ENCODE measurements at places on chromosomes 6 and 20.

DNA sequence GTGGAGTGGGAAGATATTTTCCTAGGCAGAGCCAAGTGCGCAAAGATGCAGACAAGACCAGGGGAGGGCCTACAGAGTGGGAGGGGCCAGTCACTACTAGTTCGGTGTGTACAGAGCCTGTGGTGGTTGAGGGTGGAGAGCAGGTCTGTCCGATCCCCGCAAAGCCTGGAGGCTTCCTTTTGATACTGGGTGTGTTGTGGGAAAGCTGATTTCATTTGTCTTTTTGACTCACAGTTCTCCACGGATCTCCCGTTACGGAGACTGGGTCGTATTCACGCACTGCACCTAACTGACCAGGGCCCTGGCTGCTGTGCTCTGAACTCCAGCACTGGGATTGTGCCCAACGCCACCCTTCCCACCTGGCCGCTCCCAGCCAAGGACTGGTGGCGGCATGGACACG lies 1.4 kb upstream of the TIAM2 start:
- no peak for DNase-seq

GRCh38 chr6:10511477-10511876 lies 9.7 kb upstream of the GCNT2 start:
- no peak for DNase-seq

GRCh38 chr6:28789553-28790083 lies 134.2 kb downstream of the TRIM27 start:
- no peak for DNase-seq

- no peak for DNase-seq
These were observed 63.0 kb upstream of the CD2AP start for GRCh38 chr6:47414423-47415167.

DNA sequence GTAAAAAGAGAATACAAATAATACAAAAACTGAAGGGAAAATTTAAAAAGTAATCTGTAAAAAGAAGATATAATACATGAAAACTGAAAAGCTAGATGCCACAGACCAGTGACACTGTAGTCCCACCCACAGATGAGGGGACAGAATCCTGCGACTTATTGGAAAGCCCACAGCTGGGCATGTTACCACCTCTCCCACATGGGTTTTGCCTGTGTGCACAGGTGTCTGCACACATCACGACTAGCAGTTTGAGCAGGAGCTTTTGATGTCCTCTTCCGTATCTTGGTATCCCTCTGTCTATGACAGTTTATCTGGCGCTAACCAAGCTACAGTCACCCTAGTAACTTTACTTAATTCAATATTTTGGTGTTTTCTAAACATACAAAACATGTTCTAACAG lies 291.1 kb upstream of the EXOC2 start:
- no peak for DNase-seq

DNA sequence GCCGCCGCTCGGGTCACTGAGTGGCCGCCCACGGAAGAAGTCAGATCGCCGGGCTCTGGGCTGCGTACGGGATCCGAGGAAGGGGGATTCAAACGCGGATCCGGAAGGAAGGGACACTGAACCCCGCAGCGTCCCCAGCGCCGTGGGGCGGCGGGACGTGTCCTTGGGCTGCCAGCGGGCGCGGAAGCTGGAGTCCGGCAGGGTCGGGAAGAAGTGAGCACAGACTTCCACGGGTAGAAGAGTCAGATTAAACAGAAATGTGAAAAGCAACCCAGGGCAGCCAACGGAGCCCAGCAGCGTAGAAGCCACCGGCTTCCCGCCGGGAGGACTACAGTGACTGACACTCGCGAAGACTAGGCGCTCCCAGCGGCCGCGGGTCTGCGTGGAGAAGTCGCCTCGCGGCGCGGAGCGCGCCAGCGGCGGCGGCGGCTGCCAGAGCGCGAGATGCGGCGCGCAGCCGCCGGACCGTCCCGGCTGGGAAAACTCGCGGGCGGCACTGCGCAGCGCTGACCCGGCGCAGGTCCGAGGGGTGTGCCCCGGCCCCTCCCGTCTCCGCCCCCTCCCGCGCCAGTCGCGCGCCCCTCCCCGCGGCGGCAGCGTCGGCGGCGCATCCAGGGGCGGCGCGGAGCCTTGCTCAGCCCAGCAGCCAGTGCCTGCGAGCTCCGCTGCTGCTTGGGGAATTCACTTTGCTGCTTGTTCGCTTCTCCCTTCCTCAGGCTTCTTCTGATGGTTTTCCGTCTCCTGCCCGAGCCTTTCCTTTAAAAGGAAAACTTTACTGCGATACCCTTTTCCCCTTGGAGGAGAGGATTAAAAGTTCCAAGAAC lies at the start of gene SAMD5:
SAMD5 (plus strand) TSS at position 649 of the 824 bp plus-strand sequence. CDS start 239 bp downstream, outside the sequence.
- no peak for DNase-seq

GRCh38 chr20:44714102-44714700 lies 968 bp upstream of the CCN5 start:
- DNase-seq, result no peak

DNA sequence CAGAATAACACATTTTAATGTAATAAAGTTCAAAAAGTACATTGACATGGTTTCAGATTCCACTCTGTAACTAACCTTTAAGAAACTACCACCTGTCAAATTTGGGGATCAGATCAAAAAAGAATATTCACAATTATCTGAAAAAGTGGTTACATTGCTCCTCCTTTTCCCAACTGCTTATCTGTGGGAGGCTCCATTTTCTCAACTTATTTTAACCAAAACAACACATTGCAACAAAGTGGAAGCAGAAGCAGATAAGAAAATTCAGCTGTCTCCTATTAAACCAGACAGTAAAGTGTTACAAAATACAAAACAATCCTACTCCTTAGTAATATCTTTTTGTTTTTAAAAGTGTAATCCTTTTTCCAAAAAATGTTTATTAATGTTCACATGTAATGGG lies 61.4 kb downstream of the PDSS2 start:
- no peak for DNase-seq

DNA sequence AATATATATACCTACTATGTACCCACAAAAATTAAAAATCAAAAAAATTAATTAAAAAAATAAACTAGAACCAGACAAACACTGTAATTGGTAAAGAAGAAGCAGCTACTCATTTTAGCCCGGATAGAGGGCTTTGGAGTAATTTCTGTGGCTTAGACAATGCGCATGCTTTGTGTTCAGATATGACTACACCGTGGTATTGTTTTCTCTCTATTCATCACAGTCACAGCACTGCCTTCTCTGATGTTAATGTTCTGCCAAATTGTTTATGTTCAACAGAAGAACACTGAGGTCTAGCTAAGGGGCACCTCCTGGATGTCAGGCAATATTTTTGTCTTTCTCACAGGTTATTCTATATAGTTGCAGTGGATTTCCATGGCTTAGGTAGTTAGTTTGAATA lies 77.5 kb upstream of the GJE1 start:
- no peak for DNase-seq

DNA sequence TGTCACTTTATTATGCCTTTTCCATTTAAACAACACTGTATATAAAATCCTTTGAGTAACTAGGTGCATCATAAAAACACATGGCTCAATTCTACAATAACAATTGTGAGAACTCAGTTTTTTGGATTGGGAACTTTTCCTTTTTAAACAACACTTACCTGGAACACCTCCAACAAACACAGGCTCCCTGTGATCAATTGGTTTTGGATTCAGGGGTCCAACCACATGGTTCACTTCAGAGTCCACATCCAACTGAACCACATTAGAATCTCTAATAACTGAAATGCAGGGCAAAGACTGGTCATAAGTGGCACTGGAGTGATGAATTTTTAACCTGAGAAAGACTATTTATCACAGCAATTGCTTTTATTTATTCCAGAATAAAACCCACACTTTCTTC lies 26.5 kb downstream of the FAM229B start:
- DNase-seq, result no peak

- DNase-seq, result no peak
These were observed 1.1 kb upstream of the FGD2 start for GRCh38 chr6:37004044-37004980.

DNA sequence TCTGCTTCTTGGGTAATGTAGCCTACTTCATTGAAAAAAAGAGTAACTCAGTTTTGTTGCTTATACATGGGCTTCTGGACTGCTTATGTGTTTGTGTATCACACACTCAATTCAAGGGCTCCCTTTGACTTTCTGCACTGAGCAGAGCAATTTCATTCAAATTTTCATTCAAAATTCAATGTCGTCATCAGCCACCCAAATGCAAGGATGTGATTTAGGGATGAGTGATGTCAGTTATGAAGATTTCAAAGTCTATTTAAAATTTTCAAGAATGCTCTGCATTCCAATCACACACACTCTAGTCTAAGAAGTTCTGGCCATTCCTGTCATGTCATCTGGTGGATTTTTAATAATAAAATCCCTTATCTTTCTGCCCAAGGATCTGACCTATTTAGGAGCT lies 344.5 kb upstream of the ZFP64 start:
- no peak for DNase-seq

DNA sequence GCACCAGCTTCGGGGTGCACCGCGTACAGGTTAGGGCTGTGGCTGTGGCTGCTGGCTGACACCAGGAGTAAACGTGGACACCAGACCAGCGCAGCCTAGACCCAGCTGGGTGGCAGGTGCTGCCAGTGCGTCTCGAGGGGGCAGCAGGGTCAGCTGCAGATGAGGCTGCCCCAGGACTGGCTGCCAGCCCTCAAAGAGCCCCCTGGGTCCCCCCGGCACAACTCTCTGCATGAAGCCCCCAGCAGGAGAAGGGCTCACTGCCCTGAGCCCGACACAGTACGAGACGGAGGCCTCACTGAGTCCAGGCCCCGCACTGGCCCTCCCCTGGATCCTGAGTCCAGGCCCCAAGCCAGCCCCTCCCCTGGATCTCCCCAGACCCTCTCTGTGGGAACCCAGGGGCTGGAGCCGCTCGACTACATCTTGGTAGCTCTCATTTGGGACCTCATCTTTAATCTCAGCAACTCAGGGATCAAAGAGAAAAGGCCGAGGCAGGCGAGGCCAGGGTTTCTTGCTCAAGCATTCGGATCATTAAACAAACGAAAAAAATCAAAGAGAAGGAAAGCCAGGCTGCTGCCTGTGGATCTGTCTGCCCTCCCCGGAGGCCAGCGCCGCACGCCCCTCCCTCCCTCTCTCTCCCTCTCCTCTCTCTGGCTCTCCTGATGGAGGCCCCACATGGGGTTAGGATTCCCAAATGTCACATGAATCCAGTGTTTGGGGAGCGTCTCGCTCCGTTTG lies 7.0 kb upstream of the NKAIN4 start:
- DNase-seq, result no peak

- DNase-seq, result no peak
These were observed 413.2 kb downstream of the GJA1 start for GRCh38 chr6:121848523-121849255.

GRCh38 chr6:48743738-48744137 lies 632.7 kb upstream of the PTCHD4 start:
- no peak for DNase-seq

- DNase-seq, result no peak
These were observed 396.2 kb upstream of the SLC35B3 start for GRCh38 chr6:8831366-8832152.

DNA sequence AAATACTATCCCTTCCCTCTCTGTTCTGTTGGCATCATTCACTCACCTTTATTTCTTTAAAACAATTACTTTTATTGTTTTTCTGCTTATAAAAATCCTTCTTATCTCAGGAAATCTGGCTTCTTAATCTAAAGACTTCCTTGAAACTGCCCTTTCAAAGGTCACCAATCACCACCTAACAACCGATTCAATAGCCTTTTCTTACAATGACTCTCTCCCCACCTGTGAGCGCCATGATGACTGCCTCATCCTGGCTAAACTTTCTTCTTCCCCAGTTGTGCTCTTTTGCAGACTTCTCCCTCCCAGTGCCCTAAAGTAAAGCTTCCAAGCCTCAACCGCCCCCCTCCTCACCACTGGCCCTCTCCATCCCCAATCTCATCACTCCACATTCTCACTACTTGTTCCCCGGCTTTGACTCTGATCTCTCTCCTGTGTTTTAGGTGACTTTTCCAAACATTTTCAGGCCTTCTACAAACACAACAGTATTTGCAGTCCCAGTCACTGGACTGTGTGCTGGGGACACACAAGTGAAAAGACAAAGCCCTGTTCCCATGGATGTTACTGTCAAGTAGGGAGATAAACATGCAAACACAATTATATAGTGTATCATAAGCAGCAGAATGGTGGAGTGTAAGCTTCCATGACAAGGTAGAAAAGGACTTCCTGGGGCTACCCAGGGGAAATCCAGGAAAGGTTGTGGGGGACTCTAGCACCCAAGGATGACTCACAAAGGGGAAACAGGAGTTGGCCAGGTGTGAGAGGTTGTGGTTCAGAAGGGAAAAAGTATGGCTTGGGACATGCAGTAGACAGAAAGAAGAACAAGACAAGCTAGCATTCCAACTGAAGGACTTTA lies 12.8 kb downstream of the NHSL1 start:
- no peak for DNase-seq

DNA sequence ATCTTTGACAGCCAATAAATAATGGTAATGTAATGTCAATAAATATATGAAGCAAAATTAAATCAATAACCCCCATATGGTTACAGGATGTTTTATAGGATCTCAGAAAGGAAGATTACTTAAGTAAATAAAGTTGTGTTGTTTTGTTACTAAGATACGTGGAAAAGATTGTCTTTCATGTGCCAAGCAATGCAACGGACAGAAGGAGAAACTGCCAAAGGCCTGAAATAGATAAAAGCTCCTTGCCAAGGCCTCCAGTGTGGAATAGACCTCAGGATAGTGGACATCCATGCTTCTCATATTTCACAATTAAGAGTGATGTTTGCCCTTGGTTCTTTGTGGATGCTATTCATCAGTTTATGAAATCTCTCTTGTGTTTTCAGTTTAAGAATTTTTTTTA lies 16.4 kb upstream of the FNDC1 start:
- no peak for DNase-seq

DNA sequence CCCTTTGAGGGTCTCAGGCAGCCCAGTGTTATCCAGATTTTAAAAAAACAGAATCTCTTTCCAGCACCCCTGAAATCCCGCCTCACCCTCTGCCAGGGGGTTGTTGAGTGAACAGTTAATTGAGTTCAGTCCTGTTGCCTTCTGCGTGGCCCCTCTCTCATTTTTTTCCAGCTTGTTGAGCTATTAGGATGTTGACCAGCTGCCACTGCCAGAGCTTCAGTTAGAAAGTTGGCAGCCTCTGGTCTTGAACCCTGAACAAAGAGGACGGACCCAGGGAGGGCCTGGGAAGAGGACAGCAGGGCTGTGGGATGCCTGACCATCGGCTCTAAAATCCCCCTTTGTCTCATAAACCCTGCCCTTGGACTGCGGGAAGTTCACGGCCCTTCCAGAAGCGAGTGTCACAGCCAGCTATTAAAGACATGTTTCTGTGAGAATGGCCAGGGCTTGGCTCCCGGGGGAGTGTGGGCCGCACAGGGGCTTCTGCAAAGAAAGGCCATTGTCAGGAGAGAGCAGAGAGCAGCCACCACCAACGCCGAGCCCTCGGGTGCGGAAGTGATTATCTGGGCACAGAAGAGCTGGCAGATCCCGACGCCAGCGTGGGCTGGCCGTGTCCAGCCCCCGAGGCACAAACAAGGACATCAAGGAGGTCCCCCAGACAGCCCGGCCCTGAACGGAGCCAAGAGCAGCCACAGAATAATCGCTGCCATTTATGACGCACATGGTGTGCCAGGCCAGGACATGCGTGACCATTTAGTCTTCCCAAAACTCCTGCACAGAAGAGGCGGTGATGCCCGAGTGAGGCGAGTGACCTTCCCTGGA lies 189.0 kb downstream of the ANKRD60 start:
- DNase-seq, result no peak
